Stimulated activated CD8-positive, alpha-beta memory T cell treated with anti-CD3 and anti-CD28 coated beads, Interleukin-4, amount 100 ng/mL, for 24 hours (primary cell): ENCODE measurements at places on chromosomes 2 and 18.

DNA sequence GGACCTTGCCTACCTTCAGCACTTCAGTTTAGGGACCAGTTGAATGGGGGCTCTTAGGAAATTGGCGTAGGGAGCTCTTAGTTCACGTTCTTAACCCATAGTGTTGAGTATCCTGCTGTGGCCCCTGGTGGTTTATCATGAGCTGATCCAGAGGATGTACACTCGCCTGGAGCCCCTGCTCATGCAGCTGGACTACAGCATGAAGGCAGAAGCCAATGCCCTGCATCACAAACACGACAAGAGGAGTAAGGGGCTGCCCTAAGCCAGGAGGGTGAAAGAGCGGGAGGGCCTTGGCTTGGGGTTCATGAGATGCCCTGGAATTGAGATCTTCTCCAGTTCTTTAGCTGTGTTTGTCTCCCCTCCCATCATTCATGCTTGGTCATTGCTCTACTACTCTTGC lies 2.9 kb downstream of the RETREG2 start:
- DNase-seq = no peak

DNA sequence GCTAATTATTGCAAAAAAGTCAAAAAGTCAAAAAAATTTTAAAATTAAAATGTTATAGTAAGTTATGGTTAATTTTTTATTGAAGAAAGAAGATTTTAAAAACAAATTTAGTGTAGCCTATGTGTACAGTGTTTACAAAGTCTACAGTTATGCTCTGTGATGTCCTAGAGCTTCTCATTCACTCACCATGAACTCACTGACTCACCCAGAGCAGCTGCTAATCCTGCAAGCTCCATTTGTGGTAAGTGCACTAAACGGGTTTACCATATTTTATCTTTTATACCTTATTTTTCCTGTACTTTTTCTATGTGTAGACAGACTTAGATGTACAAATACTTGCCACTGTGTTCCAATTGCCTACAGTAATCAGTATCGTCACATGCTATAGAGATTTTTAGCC lies 788.2 kb downstream of the DSC3 start:
- DNase-seq = no peak

DNA sequence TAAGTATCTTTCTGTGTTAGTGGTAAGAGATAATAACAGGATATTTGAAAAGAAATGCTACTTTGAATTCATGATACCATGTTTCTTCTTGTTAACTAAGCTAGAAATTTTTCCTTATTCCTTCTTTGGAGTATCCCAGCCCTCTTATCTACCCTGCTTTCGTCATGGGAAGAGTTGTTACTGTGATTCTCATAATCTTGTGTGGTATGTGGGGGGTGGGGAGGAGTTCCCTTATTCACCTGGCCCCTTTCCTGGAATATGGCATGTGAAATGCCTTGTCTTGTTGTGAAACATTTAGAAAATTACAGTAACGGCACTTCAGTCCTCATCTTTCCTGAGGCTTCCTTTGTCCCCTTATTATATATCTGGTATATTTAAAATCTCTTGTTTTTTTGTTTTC lies 129.9 kb downstream of the NCOA1 start:
- no peak for DNase-seq

GRCh38 chr2:63587814-63588384 lies 378 bp downstream of the WDPCP start:
- DNase-seq = peak; percentile 1

- peak; percentile 38 for DNase-seq
Measured at GRCh38 chr2:157875641-157876065, 477 bp downstream of the ACVR1 start.

DNA sequence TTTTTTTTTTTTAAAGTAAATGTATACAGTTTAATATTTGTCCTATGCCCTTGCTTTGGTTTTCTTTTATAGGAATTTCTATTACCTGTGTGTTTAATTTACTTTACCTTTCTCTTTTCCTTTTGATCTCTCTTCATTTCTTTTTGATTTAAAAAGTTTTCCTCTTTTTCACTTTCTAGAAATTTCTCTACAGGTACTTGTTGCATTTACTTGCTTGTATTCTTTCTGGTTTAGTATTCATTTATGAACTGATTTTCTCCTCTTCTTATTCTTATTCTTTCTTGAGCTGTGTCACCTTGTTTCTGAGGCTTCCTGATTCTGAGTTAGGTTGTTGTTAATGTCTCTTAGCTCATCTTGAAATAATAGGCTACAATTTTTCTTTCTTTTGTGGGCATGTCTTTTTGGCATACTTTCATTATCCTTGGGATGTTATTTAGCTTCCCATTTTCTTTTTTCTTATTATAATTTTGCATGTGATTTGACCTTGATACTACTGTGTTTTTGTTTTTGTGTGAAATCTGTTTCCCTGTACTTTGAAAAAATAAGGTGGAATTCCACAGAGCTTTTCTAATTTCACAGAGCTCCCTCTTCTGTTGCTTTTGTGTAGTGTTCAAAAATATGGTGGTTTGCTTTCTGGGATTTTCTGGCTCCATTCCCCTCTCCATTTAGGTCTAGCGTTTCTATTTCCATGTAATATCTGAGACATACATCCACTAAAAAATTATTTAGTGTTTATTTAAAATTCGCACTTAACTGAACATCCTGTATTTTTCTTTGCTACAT lies 25.5 kb upstream of the ALMS1 start:
- no peak for DNase-seq

DNA sequence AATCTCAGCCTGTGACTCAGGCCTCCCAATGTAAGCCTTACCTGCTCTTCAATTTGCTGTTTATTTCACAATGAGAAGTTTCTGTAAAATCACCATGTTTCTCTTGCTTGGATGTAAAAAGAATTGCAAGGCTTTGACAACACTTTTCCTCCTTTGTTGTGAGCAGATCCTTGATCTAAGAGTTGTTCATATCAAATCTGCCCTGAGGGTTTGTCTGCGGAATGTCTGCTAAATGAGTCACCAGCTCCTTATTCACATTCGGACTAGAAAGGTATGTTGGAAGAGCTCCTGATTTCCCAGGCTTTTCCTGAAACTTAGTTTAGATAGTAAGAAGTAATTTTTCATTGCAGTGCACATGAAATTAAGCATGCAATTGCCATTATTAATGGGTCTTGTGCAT lies 268.2 kb upstream of the TCF4 start:
- no peak for DNase-seq

- no peak for DNase-seq
Measured at GRCh38 chr2:35973132-35973736, 382.3 kb upstream of the CRIM1 start.

DNA sequence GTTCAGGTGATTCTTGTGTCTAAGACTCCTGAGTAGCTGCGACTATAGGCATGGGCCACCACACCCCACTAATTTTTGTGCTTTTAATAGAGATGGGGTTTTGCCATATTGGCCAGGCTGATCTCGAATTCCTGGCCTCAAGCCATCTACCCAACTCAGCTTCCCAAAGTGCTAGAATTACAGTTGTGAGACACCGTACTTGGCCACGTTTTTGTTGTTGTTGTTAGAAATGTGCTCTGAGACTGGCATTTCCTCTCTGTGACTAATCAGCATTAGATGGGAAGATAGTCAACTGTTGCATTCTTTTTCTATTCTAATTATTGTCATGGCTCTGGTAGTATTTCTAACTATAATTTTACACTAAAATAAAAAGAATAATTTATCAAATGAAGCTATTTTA lies 191.7 kb downstream of the CAMKMT start:
- no peak for DNase-seq

DNA sequence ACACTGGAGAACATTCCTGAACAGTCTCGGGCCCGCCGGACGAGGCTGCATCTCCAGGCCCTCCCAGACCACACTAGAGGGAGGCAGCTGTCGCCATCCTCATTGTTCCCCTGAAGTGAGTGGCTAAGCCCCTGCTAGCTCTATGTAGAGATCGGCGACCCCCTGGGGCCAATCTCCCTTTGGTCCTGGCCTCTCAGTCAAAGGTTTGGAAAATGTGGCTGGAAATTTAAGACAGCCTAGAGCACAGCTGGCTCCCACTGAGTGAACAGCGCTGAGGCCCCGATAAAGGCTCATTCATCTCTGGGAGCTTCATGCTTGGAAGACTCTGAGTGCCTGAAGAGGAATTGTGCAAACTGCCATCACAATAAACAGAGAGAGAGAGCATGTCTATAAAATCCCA lies 360.3 kb downstream of the CLIP4 start:
- DNase-seq = no peak

DNA sequence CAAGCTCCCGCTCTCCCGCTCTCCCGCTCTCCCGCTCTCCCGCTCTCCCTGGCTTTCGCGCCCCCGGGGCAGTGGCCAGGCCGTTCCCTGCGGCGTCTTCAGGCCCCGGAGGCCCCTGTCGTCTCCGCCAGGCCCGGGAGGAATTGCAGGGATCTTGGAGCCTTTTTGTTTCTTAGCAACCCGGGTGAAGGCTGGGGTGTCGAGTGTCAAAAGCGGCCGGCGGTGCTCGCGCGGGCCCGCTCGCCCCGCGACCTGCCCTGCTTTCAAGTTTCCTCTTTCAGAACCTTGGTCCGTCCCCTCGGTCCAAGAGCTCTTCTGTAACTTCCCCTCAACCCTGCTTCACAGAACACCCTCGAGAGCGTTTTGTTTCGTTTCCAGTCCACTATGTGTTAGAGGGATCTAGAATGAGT lies 1.4 kb downstream of the RNF138 start:
- DNase-seq = peak; percentile 13

- peak; percentile 30 for DNase-seq
Measured at GRCh38 chr18:2906704-2907549, 60.1 kb downstream of the EMILIN2 start.

GRCh38 chr2:9307535-9307934 lies 100.9 kb downstream of the ASAP2 start:
- DNase-seq = no peak

GRCh38 chr18:75857558-75857957 lies 430.1 kb upstream of the SMIM21 start:
- no peak for DNase-seq

DNA sequence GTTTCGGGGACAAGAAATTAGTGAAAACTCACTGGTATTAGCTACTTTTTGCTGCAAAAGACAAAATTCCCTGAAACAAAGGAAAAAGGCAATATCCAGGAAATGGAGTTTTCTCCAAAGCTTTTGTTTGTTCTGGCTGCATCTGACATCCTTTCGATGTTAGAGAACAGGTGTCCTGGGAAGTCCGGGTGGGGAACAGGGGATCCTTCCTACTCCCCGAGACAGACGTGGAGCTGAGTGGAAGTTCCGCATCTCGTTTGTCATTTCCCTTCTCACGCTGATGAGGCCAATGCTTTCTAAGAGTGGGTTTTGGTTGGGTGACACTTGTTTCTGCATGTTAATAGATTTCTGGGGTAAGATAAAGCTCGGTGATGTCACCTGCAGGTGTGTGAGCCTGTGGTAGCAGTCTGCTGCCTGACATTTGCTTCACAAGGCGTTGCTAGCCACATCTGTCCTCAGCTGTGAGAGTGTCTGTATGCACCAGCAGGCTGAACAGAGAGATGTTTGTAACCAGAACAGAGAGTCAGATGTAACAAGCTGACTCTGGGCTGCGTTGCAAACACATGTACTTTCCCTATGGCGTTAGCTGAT lies 125.9 kb downstream of the ACOXL start:
- peak; percentile 48 for DNase-seq

DNA sequence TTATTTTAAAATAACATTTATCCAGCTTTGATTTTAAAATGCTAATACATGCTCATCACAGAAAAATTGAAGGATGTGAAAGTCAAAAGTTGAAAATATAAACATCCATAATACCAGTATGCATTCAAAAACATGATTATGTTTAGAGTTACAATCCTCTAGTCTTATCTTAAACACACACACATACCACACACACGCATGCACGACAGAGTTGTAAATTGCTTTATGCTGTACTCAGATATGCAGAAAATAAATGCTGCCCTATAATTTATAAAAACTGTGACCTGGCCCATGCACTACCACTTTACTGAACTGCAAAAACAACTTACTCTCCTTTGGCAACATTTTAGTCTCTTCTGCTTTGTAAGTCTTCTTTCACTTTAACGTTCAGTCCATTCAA lies 793.0 kb upstream of the FANCL start:
- DNase-seq = no peak

GRCh38 chr2:84212611-84213314 lies 246.3 kb downstream of the SUCLG1 start:
- DNase-seq = no peak

DNA sequence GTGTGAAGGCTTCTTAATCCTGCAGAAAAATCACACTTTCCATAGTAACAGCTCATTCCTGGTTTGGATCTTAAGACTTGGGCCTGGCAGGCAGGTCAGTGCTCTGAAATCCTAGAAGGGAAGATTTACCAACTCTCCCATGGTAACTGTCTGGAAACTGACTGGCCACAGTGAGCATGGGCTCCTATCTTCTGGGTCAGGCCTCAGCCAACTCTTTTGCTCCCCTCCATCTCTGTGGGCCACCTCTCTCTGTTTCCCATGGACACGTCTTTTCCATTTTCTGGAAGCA lies 86.7 kb downstream of the ACAA2 start:
- no peak for DNase-seq

GRCh38 chr2:30464544-30465170 lies 17.6 kb downstream of the LCLAT1 start:
- DNase-seq = no peak

GRCh38 chr2:43718530-43719124 lies 42.4 kb upstream of the C1GALT1C1L start:
- no peak for DNase-seq

GRCh38 chr2:174606336-174606735 lies 8.7 kb upstream of the WIPF1 start:
- no peak for DNase-seq

GRCh38 chr2:228798458-228799207 lies 472.5 kb downstream of the PID1 start:
- no peak for DNase-seq

DNA sequence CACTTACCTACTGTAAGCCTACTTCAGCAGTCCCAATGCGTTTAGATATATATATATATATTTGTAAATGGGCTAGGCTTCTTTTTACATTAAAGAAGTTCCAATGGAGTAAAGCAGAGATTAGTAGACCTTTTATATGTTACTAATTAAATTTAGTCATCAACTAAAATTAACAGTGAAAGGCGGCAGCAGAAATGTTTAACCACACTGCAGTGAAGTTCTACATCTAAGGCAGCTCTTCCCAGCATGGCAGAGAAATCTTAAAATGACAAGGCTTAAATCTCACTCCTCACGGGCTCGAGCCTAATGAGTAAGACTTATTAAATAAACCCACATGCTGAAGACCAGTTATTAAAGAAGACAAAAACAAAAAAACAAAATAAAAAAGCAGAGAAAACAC lies 19.1 kb upstream of the KANSL1L start:
- DNase-seq = no peak

- DNase-seq = no peak
Measured at GRCh38 chr2:84924173-84925106, 19.0 kb downstream of the TMSB10 start.

DNA sequence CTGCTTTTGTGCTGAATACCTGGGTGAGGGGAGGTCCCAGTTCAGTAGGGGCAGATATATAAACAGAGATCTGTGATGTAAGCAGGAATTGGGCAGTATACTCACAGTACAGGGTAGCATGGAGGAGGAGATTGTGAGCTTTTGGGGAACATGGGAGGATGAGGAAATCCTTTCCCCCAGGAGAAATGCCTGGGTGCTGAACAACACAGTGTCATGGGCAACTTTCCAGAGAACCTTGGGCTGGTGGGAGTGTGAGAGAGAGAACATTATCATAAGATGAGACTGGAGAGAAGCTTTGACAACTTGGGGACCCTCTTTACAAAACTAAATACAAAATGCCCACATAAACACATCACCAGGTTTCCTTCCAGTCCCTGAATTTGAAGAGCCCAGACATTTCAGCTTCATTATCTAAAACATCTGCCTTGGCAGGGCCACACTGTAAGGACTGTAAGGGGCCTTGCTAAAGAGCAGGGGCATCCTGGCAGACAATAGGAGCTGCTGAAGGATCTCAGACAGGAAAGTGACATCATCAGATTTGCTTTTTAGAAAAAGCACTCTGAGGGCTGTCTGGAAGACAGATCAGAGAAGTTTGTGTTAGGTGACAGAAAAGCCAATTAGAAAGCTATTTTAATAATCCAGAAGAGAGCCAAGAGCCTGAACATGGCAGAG lies 303.1 kb upstream of the FBXO11 start:
- no peak for DNase-seq
